ENCODE measurements at places on chromosomes 4 and X.

- no peak for DNase-seq
Measured at GRCh38 chr4:82501154-82501442, 60.7 kb downstream of the TMEM150C start.

GRCh38 chr4:8828869-8829268, 42.8 kb downstream of the HMX1 start:
- no peak for DNase-seq

- DNase-seq: no peak
Measured at GRCh38 chr4:3363411-3364141, 70.8 kb downstream of the RGS12 start.

DNA sequence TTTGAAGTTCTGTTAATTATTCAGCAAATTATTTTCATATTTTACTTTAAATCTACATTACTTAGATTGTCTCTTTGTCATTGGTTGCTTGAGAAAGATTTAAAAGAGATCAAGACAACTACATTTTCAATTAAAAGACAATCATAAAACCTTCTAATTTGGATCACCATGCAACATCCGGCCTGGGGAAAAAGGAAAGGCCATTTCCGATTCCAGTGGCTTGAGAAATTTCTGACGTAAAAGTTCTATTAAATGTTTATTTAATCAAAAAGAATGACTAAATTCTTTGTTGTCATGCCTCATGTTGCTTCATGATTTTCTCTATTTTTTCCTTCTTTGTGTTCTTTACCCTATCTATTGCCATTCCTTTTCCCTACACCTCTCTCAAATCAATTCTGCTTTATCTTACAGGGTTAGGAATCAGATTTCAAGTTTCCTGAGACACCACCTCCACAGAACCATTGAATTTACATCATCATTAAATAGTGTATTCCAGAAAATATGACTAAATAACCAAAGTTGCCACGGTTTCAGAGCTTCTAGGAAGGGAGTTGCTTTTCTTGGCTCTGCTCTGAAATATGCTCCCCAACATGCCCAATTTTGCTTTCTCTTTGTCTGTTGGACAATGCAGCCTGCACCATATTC, 124.6 kb upstream of the ACSL4 start:
- DNase-seq: no peak

DNA sequence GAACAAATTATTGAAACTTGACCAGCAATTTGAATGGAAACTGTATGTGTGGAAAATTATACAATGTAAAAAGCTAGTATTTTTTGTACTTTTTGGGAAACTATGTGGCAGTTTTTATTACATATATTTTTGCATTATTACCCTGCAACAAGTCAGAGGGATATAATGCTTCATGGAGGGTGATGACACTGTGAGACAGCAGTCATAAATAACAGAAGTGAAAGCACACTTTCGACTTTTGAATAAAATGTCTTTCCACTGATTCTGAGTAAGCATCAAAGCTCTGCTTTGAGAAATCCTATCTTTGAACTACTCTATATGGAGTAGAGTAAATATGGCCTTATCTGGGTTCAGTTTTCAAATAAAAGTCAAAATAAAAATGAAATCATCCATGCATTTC, 122.6 kb upstream of the PABPC4L start:
- no peak for DNase-seq

DNA sequence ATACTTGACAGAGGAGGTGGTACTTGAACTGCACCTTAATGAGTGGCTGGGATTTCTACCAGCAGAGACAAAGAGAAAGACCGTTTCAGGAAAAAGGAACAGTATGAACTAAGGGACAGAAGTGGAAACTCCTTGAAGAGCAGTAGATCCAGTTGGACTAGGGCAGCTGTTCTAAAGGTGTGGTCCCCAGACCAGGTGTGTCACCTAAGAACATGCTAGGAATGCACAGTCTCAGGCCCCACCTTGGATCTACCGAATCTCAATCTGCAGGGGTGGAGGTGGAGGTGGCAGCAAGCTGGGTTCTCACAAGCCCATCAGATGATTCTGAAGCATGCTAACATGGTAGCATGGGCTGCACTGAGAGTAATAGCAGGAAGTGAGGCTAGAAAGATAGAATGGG, 22.3 kb downstream of the DAPP1 start:
- DNase-seq: no peak

DNA sequence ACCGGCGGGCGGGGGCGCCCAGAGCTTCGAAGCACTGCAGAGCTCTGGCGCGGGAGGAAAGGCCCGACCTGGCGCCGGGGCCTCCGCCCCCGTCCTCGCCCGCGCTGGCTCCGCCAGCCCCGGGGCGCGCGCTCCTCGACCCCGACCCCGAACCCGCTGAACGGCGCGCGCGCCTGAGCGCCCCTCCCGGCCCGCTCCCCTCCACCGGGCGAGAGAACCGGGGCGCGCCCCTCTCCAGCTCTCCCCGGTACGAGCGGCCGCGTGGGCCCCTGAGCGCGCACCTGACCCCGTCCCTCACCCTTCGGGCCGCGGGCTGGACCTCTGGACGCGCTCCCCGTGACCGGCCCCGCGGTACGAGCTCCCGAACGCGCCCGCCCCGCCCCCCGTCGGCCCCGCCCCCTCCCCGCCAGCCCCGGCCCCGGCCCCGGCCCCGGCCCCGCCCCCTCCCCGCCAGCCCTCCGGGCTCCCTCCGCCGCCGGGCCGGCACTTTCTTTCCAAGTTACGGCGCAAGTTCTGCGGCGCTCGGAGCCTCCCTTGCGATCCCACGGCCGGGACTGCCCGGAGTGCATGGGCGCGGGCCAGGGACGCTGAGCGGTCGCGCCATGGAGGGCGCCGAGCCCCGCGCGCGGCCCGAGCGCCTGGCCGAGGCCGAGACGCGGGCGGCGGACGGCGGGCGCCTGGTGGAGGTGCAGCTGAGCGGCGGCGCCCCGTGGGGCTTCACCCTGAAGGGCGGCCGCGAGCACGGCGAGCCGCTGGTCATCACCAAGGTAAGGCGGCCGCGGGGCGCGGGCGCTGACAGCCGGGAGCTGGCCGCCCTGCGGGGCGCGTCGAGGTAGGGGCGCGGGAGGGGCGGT, at the start of gene SHROOM2:
SHROOM2 (plus strand) TSS at position 486 of the 854 bp plus-strand sequence; CDS start at position 603, 117 bp downstream.
- DNase-seq: no peak

Measured in NCI-H1417 (cell line).